ENCODE measurements at places on chromosomes 4 and X.

GRCh38 chrX:11304829-11305228 is 11.6 kb downstream of the AMELX start:
- DNase-seq = no peak

GRCh38 chrX:154123241-154124219 is 20.5 kb upstream of the OPN1LW start:
- DNase-seq = peak; percentile 21

DNA sequence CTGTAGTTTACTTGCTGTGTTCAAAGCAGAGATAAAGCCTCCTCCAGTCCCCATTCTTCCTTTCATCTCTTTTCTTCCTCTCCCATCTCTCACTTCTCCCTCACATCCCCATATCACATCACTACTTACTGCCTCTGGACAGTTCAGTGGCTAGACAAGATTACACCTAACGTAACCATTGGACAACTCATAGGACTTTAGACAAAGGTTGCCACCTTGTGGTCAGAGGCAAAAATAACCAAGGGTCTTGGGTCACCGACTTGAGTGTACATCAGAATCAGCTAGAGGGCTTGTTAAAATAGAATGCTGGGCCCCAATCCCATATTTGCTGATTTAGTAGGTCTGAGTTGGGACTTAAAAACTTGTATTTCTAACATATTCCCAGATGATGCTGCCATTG is 109.3 kb upstream of the DGKK start:
- DNase-seq = peak; percentile 70

DNA sequence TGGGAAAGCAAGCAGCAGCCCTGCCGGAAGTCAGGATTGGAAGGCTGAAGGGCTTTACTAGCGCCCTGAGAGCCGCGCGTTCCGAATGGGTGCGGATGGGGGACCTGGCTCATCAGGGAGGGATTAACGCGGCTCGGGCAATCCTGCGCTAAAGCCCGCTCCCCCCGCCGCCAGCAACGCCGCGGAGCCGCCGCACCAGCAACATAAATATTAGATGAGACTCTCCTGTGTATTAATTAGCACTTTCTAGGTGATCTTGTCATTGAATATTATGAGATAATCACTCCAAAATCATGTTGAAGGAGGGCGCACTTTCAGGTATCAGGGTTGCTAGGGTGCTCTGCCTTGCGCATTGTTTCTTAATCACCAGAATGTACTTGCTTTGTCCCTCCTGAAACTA is 357.2 kb upstream of the FAM241A start:
- no peak for DNase-seq

- DNase-seq = no peak
Measured at GRCh38 chrX:56268888-56269287, 36.7 kb downstream of the KLF8 start.

- DNase-seq = no peak
Measured at GRCh38 chrX:66163447-66163846, 600 bp upstream of the HEPH start.

DNA sequence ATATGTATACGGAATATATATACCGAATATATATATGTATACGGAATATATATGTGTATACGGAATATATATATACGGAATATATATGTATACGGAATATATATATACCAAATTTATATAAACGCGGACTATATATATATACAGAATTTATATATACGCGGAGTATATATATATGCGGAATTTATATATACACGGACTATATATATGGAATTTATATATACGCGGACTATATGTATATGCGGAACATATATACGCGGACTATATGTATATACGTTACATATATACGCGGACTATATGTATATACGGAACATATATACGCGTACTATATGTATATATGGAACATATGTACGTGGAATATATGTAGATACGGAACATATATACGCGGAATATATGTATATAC is 78.6 kb downstream of the ARHGAP36 start:
- DNase-seq = no peak

DNA sequence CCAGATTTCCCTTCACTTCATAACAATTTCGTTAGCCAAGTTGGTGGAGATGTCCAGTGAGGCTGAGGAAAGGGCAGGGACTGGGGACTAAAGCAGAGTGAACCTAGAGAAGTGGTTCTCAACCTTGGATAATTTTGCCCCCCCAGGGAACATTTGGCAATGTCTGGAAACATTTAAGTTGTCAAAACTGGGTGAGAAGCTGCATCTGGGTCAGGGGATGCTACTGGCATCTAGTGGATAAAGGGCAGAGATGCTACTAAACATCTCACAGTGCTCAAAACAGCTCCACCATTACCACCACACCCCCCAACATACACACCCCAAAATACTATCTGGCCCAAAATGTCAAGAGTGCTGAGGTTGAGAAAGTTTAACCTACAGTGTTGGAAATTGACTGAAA is 32.0 kb upstream of the FGF16 start:
- DNase-seq = no peak

DNA sequence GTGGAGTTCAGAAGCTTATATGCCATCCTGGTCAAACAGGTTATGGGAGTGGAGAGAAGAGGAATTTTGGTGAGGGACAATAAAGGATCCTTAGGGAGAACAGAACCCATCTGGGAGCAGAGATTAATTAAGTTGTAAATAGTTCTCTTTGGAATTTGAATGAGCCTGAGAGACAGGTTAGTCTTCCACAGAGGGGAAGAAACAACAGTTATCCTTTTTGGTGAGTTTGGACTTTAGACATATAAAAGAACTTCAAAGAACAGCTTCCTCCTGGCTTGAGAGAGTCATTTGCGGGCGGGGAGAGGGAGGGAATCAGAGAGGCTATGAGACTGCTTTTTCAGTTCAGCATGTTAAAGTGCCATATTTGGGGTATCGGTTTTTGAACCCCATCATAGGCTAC is 793.3 kb upstream of the MAGEB2 start:
- no peak for DNase-seq

- DNase-seq = no peak
Measured at GRCh38 chrX:121958886-121959285, 911.5 kb downstream of the GLUD2 start.

- no peak for DNase-seq
Measured at GRCh38 chr4:27921231-27921630, 1060.6 kb downstream of the STIM2 start.

DNA sequence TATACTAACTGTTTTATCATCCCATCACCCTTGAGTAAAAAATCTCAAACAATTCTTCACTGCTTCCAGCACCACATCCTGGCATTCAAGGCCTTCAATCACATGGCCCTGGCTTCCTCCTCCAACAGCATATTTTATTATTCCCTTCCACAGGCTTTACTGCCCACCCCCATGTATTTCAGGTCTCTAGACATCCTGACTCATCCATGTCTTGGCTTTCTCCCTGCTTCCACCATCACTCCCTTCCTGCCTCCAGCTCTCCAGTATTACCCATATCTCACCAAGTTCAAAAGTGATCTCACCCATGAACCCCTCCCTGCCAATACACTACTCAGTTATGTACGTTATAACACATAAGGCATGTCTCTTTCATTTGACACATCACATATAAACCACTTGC is 34.7 kb upstream of the PLAC1 start:
- no peak for DNase-seq

DNA sequence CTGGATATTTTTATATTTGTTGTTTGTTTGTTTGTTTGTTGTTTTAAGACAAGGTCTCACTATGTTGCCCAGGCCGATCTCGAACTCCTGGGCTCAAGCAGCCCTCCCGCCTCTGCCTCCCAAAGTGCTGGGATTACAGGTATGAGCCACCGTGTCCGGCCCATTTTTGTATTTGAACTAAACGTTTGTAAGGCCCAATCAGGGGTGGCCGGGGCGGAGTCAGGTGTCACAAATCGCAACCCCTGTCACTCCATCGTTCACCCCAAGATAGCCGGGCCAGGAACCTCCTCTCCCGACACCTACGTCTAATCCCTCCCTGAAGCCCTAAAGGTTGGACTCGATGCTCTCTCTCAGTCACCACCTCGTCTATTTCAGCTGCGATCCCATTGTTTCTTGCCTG is 722 bp upstream of the EFHC2 start:
- peak; percentile 4 for DNase-seq

- DNase-seq = no peak
Measured at GRCh38 chr4:63787326-63787725, 621.9 kb downstream of the TECRL start.

DNA sequence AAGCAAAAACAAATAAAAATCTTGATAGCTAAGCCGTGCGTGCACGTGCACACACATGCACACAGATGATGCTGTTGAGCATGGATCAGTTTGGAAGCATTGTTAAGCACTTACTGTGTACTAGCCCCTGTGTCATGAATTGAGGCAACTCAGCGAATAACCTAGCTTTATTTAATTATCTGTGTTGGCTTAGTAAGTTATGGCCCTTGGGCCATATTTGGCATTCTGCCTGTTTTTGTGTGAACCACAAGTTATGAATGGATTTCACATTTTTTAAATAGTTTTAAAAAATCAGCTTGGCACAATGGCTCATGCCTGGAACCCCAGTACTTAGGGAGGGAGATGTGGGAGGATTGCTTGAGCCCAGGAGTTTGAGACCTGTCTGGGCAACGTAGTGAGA is 113.6 kb upstream of the CBLL2 start:
- DNase-seq = no peak

DNA sequence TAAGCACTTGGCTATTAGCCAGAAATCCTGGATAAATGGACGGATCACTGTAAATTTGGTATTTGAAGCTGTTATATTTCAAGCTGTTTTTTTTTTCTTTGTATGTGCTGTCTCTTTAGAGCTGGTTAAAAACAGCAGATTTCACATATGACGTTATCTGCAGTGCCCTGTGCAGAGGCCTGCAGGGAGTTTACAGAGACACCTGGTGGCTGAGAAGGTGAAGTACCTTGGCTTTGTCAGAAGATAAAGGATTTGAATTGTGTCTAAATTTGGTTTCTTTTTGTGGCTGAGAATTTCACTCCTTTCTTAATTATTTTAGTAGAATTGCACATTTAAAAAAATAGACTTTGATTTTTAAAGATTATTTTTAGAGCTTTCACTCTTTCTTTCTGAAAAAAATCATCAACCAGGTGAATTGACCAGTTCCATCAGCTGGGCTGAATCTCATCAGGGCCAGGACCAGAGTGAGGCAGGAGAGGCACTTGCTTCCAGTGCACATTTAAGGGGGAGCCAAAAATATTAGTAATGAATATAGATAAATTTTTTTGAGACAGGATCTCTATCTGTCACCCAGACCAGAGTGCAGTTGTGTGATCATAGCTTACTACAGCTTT is 9.6 kb upstream of the CHRNA9 start:
- DNase-seq = peak; percentile 75

DNA sequence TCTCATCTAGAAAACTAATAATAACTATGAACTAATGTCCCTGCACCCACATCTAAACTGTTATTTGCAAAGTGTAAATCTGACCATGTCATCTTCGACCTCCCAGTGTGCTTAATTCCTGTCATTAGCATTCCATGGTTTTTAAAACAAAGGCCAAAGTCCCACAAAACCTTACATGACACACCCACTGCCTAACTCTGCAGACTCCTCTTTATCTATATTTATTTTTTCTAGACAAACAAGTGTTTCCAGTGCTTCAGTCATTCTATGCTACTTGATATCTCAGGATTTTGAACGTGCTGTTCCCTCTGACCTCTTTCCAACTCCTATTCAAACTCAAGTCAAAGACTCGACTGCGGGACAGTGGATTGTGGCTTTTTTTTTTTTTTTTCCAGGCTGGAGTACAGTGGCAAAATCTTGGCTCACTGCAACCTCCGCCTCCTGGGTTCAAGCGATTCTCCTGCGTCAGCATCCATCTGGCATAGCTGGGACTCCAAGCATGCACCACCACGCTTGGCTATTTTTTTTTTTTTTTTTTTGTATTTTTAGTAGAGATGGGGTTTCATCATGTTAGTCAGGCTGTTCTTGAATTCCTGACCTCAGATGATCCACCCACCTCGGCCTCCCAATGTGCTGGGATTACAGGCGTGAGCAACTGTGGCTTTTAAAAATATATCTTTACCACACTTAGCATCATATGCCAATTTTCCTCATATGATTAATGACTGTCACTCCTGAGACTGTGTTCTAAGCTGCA is 1511.0 kb downstream of the ARAP2 start:
- DNase-seq = no peak

DNA sequence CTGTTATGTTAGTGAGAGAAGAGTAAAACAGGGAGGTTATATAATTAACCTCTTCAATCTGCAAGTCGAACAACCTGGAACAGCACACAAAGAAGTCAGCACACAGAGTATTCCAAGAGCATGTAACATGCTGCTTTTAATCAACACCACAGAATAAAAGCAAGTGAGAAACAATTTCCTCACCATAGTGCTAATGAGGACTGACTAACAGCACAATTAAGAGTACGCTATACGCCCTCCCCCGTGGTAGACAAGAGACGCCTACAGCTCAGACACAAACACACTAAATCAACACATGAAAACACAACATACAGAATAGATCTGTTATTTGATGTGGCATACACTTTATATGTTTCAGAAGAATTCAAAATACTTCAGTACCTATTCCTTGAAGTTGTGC is 103.0 kb downstream of the PPP3CA start:
- no peak for DNase-seq

DNA sequence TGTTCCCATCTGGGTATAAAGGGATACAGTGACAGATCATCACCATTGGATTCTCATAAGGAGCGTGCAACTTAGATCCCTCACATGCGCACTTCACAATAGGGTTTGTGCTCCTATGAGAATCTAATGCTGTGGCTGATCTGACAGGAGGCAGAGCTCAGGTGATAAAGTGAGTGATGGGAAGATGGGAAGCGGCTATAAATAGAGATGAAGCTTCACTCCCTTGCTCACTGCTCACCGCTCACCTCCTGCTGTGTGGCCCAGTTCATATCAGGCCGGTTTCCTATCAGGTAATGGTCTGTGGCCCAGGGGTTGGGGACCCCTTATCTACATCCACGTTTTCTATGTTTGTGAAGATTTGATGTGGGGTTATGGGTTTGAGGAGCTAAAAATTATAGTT is 43.7 kb downstream of the FAT4 start:
- DNase-seq = no peak

GRCh38 chr4:144820011-144820727 is 174.2 kb downstream of the HHIP start:
- DNase-seq = no peak

GRCh38 chrX:107701493-107702121 is 73.3 kb downstream of the PRPS1 start:
- peak; percentile 86 for DNase-seq

- DNase-seq = no peak
Measured at GRCh38 chr4:168634276-168634802, 137.5 kb downstream of the PALLD start.

DNA sequence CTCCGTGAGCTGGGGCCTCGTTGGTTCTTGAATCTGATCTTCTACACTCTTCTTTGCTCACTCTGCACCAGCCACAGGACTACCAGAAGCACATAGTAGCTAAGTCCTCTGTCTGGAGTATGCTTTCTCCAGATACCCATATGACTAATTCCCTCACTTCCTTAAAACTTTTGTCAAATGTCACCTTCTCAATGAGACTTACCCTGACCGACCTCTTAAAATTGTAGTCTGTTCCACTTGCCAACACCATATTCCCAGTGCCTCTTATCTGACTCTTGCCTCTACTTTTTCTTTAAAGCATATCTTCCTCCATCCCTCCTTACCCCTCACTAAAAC is 10.0 kb downstream of the PARM1 start:
- DNase-seq = no peak
